ENCODE measurements at places on chromosomes 5 and 9. TPM values are rescaled to one million over a fixed set of nuclear protein-coding genes. Genes with fewer than 3 reads are reported as not detected.

- no peak for DNase-seq
Observed at GRCh38 chr5:143511736-143512135, 108.2 kb upstream of the NR3C1 start.

- no peak for DNase-seq
Observed at GRCh38 chr9:35771534-35771933, 17.5 kb upstream of the MSMP start.

DNA sequence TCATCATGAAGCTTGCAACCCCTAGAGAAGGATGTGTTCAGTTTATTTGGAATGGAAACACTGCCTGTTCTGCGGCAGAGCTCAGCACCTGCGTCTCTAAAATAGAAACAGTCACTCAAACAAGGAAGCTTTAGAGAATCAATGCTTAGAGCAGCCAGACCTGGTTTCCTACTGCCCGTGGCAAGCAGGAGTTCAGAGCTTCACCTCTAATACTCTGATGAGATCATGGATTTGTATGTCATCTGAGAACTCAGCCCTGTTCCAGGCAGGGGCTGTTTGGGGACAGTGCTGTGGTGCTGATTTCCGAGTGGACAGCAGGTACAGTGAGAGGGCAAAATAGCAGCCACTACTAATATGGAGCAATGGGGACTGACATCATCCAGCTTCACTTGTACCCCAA is 236.0 kb upstream of the IRX1 start:
- no peak for DNase-seq

DNA sequence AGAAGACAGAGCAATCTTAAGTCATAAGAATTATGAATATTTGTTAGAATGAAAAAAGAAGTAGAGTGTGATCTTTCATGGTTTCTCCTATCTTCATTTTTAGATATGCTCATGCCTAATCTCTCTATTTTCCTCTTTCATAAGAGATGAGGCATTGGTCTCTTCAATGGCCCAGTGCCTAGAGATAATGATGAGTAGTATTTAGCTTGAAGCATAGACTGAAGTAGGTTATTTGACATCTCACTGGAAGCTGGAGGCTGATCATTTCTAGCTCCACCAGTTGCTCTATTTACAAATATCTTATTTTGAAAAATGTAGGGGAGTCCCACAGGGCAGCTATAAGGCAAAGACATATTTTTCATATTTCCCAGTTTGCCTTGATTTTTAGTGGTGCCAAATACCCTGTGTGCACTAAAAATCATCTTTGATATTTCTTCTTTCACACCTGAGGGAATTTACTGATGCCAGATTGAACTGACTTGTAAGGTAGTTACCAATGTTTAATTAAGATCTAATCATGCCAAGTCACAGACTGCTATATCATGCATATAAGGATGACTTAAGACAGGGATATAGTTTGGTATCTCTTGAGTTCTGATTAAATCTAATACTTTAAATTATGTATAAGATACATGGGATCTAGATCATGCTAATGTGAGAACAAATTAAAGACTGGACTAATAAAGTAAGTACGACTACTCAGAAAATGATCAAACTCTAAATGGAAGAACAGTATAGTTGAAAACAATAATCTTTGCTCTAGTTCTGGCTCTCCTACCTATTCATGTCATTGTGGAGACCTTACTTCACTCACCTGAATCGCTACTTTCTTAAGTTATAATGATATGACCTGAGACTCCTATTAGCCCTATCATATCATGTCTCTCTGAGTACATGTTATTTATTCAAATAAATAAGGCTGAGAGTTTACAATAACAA is 108.2 kb upstream of the IFNE start:
- DNase-seq = no peak

DNA sequence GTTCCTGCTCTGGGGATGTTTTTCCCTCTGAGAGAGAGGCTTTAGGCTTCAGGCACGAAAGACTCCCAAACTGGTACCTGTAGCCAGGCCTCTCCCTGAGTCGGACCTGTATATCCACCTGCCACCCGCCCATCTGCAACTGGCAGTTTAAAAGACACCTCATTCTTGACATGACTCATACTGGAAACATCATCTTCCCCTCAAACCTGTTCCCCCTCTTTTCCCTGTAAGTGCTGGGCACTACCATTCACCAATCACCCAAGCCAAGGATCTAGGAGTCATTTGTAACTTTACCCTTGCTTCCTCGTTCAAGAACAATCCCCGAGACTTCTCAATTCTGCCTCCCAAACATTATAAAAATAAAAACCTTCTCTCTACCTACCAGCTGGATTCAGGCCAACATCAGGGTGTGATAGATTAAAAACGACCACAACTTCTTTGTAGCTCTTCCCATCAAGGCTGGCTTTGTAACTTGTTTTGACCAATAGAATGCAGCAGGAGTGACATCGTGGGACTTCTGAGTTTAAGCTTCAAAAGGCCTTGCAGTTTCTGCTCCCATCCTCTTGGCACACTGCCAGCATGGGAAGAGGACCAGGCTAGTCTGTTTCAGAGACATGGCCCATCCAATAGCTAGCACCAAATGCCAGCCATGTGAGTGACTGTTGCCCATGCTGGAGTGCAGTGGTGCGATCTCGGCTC is 1.8 kb upstream of the WDR31 start:
- no peak for DNase-seq

- no peak for DNase-seq
Observed at GRCh38 chr5:72552041-72552557, 44.9 kb upstream of the ZNF366 start.

FOXD4 gene
- 0.13 TPM for polyA plus RNA-seq

TAF11L10 gene
- polyA plus RNA-seq = not detected

CCL27 gene
- 0.64 TPM for polyA plus RNA-seq
